ENCODE measurements at places on chromosomes 7 and 10. TPM values are rescaled to one million over a fixed set of nuclear protein-coding genes. Genes with fewer than 3 reads are reported as not detected.

HOXA9 gene
- total RNA-seq = not detected

FXYD4 gene
- not detected for total RNA-seq

MCMBP gene
- 74.3 TPM for total RNA-seq

NCOA4 gene
- 187 TPM for total RNA-seq

PTN gene
- 12.8 TPM for total RNA-seq

SP8 gene
- not detected for total RNA-seq

PDCD11 gene
- total RNA-seq = 38.4 TPM

BICC1 gene
- 123 TPM for total RNA-seq

PDE1C gene
- 187 TPM for total RNA-seq

MEOX2 gene
- total RNA-seq = 13.0 TPM

TMEM72 gene
- total RNA-seq = not detected

WDR37 gene
- 14.4 TPM for total RNA-seq

EBLN1 gene
- total RNA-seq = not detected

CNTNAP2 gene
- total RNA-seq = not detected

SPDYE1 gene
- total RNA-seq = not detected

LRRC18 gene
- total RNA-seq = not detected

CTTNBP2 gene
- total RNA-seq = 3.9 TPM

MUC12 gene
- not detected for total RNA-seq

ADCY1 gene
- total RNA-seq = 0.72 TPM

VIPR2 gene
- total RNA-seq = not detected
